ENCODE measurements at places on chromosomes 7 and 10.
A peak's percentile ranks its signal among the peaks of the same experiment; 100 is the strongest.

DNA sequence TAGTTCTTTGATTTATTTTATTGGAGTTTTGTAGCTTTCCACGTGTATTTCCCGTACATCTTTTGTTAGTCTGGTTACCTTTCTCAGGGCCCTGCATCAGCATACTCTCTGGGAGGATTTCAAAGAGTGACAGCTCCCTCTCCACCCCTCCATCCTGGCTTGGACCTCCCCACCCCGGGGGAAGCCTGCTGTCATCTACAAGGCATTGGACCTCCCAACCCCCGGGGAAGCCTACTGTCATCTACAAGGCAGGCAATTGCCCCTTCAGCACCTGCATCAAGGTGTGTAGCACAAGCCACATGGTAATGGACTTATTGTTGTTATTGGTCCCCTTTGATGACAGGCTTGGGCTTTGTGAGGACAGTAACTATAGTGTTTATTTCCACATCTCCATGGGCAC lies 390.1 kb downstream of the TCERG1L start:
- DNase-seq, result no peak

- peak; percentile 89 for DNase-seq
Observed at GRCh38 chr7:114835861-114836260, 86.0 kb upstream of the MDFIC start.

GRCh38 chr7:140605337-140605736 lies 35.3 kb downstream of the DENND2A start:
- DNase-seq, result no peak

- peak; percentile 52 for DNase-seq
Observed at GRCh38 chr7:151851782-151852181, 25.1 kb downstream of the PRKAG2 start.

DNA sequence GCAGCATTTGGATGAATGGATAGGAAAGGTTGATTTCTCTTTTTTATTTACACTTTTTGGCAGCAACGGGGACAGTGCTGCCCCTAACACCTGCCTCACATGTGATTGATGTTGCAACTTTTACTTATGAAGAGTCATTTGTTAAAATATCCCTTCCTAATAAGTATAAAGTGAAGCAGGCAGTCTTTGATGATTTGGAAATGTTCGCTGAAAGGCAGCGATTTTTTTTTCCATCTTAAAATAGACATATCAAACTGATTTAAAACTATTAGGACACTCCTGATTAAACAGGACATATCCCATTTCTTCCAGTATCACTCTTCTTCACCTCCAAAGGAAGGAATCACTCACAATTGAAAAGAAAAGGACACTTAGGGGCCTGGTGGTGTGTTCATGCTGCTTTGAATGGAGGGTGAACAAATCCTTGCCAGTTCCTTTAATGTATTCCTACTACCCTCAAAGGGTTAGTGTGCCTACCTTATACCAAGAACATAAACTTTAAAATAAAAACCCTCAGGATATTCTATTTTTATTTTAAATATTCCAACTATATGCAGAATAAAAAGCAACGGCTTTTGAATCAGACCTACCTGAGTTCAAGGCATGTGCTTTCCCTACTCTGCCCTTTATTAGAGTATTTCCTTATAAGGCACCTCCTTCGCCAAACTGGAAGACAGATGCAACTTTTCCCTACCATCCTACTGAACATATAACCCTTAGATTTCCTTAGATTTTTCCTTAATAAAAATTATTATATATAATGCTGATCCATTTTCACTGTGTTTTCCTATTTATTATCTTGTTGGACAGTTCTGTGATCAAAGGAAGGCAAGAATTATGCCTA lies 1.1 kb downstream of the ADK start:
- DNase-seq, result peak; percentile 8

DNA sequence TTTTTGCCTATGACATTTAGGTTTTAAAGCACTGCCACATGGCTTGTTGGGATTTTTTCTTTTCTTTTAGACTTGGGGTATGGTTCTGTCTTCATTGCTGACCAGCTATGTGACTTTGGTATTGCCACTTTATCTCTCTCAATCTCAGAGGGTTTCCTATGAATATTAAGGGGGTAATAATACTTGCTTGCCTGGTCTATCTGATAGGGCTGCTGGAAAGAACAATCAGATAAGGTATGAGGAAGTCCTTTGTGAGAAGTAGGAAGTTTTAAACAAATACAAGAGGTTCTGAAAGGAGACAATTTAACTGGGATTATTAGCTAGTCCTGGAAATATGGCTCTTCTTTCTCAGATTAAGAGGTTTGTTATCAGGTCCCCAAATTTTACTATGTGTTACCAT lies 80.8 kb downstream of the ZNF92 start:
- DNase-seq, result no peak

GRCh38 chr10:101135141-101136006 lies 4.3 kb downstream of the TLX1 start:
- DNase-seq, result no peak

DNA sequence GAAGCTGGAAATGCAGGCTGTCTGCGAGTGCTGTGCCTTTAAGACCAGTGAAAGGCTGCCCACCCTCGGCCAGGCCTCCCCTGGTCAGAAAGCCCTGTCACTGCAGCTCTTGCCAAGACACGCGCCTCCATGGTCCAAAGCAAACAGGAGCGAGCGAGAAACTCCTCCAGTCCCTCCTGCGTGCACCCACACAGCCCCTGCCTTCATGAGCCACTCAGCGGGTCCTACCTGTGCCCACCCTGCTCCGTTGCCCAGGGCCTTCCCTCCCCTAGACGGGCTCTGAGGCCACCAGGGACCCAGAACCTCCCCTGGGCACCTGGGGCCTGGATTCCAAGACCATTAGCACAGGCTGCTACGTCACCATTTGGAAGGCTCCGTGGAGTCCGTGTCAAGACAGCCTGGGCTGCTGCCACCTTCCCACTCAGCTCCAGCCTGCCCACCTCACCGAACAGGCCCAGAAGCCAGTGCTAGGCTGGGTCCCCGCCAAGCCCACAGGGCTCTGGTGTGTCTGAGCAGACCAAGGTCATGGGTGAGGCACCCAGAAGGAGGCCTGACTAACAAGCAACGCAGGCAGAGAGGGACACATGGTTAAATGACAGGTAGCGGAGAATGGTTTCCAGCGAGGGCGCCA lies 144.5 kb downstream of the NEURL1 start:
- DNase-seq, result peak; percentile 28

GRCh38 chr7:122412883-122413282 lies 108.3 kb upstream of the FEZF1 start:
- DNase-seq, result no peak

- DNase-seq, result peak; percentile 86
Observed at GRCh38 chr10:103445767-103446567, 6.2 kb downstream of the CALHM2 start.

DNA sequence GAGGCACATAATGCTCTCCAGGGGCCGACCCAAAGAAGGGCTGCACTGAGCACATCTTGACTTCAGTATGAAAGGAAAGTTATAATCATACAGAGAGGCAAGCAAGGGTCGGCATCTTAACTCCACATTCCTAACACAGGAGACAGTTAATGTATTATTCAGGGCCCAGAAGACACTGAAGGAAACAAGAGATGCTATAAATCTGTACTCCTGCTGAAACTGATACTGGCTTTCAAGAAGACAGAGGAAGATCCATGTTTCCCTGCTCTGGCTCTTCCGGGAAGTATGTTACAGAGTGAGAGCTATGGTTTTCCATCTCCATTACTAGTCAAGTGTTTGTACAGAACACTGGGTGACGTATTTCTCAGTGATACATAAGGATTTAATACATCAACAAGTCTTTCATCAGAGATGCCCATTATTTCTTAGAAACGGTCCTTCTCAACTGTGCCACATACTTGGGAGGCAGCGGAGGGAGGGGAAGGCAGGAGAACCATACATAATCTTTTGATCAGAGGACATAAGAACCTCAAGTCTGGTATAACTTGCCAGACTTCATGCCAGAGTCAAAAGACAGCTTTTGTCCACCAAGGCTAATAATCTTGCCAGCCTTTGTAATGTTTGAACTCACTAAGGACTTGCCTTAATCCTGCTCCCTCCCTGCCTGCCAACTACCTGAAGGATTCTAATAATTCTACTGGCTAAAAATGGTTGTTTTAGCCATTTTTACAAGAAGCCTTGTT lies 58.1 kb downstream of the ENO4 start:
- no peak for DNase-seq

DNA sequence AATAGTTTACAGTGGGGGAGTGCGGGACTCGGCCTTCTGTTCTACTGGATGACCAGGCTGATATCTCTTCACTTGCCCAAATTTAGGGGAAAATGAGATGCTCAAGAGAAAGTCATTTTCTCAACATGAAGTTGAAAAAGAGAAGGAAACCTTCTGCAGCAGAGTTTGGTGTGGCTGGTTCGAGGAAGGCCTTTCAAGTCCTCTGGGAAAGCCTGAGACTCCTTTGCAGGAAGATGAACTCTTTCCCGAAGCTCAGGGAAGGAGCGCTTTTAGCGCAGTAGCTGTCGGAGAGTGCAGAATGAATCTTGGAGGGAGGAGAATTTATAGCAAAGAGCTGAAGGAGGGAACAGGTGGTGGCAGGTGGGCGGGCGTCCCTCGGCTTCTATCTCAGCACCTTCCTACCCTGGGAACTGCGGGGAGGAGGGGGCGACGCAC lies at the start of gene ATOH7:
Gene ATOH7 (minus strand): TSS at position 297 of the 435 bp plus-strand sequence. CDS start 436 bp downstream, outside the sequence.
- no peak for DNase-seq

Data from lung microvascular endothelial cell (primary cell).